NB4 (cell line): ENCODE measurements at places on chromosomes 11 and 22.

DNA sequence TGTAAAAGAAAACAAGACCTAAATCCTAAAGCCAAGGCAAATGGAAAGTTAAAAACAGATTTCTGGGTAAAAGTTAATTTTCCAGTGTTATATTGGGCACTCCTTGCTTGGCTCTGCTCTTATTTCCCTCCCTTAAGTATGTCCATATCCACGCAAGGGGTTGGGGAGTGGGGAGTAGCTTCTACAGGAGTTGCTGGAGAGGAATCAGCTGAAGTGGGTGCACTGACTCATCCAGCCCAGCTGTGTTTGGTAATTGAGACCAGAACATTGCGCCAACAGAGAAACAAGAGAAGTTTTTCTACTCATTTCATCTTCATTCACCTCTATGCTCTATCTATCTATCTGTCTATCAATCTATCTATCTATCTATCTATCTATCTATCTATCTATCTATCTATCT lies 298.4 kb upstream of the PDGFD start:
- DNase-seq = peak; percentile 3

GRCh38 chr22:20430101-20430719 lies 7.4 kb downstream of the SCARF2 start:
- no peak for DNase-seq

DNA sequence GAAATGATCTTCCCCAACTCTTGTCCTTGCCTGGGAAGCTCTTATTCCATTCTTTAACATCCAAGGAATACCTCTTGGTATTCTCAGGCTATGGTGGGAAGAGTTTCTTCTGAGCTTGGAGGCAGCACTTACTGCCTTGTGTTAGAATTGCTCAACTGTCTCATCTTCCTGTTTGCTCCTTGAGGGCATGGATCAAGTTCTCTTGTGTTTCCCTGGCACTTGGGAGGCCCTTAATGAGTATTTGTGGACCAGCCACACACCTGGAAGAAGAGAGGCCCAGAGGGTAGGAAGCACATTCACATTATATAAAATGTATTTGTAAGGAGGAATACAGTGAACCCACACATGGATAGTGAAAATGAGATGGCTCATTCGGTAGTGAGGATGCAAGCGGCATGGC lies 3.4 kb upstream of the SORL1-AS1 start:
- DNase-seq = no peak

- DNase-seq = no peak
These were observed 22.1 kb downstream of the LMO1 start for GRCh38 chr11:8241373-8242117.

- DNase-seq = no peak
These were observed 77.0 kb downstream of the RAB38 start for GRCh38 chr11:88098289-88098688.

- no peak for DNase-seq
These were observed 33.0 kb downstream of the FAM168A start for GRCh38 chr11:73564903-73565302.

DNA sequence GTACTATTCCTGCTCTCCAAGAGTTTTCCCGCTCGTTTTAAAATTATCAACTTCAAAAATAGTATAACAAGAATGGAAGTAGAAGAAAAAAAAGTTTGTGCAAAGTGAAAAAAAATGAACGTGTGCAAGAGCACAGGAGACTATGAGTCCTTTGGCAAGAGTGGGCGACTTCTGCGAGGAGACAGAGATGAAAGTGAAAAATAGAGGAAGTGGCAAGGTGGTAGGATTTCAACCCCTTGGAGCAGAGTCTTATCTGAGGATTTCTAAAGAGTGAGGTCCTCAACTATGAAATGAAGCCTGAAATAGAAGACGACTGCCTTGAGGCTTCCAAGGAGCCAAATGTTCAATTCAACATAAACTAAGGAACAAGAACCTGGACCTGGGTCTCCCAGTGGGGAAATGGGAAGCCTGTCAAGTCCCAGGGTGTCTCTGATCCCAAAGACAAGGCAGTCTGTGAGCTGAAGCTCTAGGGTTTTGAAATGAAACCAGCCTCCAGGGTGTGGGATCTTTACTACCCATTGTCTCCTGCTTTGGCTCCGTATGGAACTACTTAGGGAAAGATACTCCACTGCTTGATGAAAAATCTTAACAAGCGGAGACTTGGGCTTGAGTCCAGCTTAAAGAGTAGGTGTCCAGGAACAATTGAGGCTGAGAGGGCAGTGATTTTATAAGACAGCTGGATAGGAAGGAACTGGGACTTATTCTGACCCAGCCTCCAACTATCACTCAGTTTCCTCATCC lies 4.8 kb downstream of the P4HA3 start:
- peak; percentile 39 for DNase-seq

- no peak for DNase-seq
These were observed 178.6 kb downstream of the DSCAML1 start for GRCh38 chr11:117618302-117618981.

- DNase-seq = no peak
These were observed 2.1 kb downstream of the OMP start for GRCh38 chr11:77104727-77105126.

DNA sequence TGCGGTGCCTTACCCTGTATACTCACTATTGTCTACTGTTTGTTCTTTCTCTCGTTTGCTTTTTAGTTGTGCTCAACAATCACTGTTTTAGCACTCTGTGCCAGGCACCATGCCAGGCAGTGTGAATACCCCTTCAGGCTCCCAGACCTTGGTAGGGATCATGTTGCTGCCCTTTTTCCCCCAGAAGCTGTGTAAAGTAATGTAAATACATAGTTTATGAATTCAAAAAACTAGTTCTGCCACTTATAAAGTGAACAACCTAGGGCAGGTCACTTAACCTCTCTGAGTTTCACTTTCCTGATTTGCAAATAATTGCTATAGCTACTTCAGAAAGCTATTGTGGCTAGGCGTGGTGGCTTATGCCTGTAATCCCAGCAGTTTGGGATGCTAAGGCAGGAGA lies 81.0 kb upstream of the CTSC start:
- no peak for DNase-seq

DNA sequence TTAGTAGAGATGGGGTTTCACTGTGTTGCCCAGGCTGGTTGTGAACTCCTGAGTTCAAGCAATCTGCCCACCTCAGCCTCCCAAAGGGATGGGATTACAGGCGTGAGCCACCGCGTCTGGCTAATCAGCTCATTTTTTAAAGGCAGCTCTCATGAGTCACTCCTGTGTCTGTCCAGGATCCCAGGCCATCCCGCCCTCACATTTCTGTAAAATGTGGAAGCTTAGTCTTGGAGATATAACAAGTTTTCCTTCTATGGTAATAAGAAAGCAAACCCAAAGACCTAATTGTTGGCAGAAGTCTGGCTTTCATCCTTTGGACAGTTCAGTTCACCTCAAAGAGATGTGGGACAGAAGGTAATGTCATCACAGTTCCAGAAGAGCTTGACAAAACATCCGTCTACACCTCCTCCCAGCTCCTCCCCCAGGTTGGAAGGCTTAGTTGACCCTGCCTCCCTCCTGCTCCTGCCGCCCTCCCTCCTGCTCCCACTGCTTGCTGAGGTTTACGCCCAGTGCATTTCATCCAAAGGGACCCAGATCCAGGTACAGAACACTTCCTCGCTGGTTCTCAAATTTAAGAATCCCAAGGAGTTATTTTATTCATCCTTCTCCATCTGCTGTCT lies 6.4 kb downstream of the DRD2 start:
- no peak for DNase-seq

DNA sequence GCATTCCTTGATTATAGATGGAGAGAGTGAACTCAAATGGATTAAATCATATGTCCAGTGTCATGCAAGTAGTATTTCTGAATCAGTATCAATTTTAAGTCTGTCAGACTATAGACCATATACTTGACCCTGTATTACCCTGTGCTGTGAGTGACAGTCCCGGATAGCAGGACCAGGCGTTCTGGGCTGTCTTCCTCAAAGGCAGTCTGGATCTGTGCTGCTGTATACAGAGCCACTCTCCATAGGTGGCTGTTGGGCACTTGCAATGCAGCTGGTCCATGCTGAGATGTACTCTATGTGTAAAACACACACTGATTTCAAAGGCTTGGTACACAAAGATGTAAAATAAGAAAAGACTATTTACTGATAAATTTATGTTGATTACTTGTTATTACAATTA lies 294.3 kb downstream of the OPCML start:
- no peak for DNase-seq
